ENCODE measurements at places on chromosomes 7 and 10. TPM values are rescaled to one million over a fixed set of nuclear protein-coding genes. Genes with fewer than 3 reads are reported as not detected.

- no peak for DNase-seq
Measured at GRCh38 chr7:70655694-70656093, 476.2 kb upstream of the GALNT17 start.

Gene TUBAL3
- 0.11 TPM for total RNA-seq

DNA sequence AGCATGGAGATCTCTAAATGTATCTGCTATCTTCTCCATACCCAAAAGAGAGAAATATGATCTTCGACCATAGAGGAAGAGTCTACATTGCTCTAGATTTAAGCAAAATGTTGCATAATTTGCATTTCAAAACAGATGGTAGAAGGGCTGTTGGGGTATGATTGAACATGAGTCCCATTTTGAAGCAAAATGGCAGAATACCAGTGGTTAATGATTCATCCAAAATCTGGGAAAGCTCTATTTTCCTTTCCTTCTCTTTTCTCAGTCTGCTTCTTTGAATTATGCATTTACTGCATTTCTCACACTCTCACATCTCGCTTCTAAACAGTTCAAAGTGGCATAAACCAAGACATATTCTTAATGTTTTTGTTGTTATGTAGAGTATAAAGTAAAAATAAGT, 178.5 kb downstream of the MACC1 start:
- no peak for DNase-seq

Gene TFR2
- 2.0 TPM for total RNA-seq

Gene THSD7A
- total RNA-seq, result 0.69 TPM

GRCh38 chr10:84547616-84548015, 219.2 kb downstream of the CCSER2 start:
- DNase-seq, result no peak

Gene TMEM270
- not detected for total RNA-seq

DNA sequence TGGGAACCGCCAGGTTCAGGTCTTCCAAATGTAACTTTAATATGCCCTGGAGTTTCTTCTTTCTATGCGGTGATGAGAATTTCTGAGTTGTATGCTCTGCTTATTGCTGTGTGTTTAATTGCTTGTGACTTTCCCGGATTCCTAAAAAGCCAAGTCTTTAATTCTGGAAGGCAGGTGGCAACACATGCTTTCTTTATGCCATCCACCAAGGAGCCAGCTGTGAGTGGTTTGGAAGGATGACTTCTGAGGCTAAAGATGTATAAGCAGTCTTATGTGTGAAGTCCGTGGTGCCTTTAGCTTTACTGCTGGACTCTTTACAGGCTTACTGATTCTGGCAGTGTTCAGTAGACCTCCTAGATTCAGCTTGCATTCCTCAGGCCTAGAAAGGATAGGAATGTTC, 3.1 kb downstream of the SDK1 start:
- DNase-seq, result no peak
